NCI-H1694 treated with DMSO at 0.1 percent for 48 hours (cell line): ENCODE measurements at places on chromosomes 3 and 15.

DNA sequence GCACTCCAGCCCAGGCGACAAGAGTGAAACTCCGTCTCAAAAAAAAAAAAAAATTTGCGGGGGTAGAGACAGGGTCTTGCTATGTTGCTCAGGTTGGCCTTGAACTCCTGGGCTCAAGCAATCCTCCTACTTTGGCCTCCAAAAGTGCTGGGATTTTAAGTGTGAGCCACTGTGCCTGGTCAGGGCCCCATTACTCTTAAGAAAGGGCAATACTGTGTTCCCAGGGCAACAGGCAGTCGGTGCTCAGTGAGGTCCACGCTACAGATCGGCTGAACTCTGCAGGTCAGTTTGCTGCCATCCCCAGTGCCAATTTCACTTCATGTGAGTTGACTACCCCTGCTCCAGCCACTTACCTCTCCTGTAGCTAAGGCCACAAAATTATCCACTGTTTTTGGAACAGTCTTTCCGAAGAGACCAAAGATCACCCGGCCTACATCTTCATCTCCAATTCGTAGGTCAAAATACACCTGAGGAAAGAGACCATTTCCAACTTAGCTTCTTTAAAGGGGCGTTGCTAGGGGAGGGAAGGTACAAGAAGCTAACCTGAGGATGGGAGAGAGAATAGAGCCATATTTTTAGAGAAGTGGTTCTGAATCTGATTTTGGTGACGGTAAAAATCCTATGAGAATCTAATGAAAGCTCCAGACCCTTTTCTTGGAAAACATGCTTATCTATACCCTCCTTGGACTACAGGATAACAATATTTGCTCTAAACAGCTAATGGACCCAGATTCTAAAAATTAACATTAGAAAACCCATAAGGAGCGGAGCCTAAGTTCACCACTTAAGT, 939 bp downstream of the PPIB start:
- DNase-seq = no peak

- DNase-seq = peak; percentile 63
Observed at GRCh38 chr3:197942956-197943556, 6.9 kb upstream of the RPL35A start.

- no peak for DNase-seq
Observed at GRCh38 chr3:40852712-40853111, 328.0 kb downstream of the ZNF621 start.

- DNase-seq = no peak
Observed at GRCh38 chr3:171251835-171252234, 208.4 kb downstream of the TNIK start.

GRCh38 chr3:143150071-143150470, 30.5 kb downstream of the CHST2 start:
- DNase-seq = no peak

DNA sequence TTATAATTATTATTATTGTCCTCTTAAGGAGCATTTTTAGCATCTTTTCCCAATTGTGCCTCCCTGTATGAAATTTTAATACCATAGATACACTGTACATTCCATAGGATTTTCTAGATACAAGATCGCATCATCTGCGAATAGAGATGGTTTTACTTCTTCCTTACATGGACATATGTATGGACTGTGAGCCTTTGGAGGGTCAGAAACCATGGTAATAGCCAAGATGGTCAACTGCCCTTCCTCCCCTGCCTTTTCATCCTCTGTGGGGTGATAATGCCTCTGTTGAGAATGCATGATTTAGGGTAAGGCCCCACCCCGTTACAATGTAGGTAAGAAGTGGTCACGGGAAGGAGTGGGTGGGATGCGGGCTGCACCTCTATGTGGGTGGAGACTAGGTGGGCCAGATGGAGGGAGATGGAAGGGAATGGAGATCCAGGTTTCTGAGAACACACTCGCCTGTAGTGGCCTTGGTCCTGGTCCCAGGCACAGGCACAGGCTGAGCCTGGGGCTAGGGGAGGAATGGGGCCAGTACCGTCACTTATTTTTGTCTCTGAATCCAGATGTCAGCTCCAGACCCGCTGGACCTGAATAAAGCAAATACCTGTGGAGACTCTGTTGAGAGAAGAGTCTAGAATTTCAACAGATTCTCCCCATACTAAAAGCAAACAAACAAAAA, 31.7 kb downstream of the GOLGA6A start:
- no peak for DNase-seq

DNA sequence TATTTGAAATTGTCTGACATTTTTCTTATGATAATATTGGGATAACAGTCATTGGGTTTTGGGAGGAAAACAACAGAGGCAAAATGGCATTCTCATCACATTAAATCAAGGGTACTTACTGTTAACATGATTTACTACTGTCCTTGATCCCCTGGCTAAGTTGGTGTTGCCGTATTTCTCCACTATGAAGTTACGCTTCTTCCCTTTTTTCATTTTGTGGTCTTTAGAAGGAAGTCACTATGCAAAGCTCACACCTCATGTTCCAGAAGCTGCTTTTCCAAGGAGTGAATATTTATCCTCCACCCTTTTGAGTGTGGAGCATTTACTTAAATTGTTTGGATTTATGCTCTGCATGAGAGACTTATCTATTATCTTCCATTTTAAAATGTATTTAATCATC, 63.7 kb downstream of the ALCAM start:
- DNase-seq = no peak

- DNase-seq = no peak
Observed at GRCh38 chr15:50881121-50882048, 27.1 kb upstream of the AP4E1 start.

GRCh38 chr3:21028412-21028811, 722.6 kb downstream of the ZNF385D start:
- DNase-seq = no peak

DNA sequence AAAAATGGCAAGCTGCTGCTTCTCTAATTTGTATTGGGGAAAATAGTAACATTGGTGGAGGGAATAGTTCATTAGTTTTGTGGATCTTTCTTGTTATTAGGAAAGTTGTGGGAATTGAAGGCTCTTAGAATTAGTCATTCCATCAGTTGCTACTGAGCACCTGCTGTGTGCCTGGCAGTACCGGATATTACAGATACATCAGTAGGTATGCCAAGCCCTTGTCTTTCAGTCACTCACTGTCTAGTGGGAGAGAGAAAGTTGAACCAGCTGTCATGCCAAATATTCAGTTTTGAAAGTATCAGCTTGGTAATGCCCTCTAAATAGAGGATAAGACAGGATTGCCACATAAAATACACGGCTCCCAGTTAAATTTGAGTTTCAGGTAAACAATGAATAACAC, 32.5 kb downstream of the IGSF10 start:
- DNase-seq = no peak

DNA sequence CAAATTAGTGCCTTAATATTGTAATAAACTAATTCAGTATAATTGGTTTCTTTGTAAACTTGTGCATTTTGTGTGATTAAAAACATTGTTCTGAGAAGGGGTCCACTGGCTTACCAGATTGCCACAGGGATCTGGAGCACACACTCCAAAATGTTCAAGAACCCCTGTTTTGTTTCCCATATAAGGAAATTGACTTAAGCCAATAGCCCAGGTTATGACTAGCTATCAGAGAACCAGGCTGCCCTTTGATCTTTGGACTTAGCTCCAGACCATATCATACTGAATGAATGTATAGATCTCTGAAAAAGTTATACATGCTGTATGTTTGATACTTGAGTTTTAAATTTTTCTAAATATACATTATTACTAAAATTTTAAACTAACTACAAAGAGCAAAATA, 91.7 kb downstream of the NPTN start:
- DNase-seq = no peak

GRCh38 chr3:166986000-166986399, 394.1 kb downstream of the ZBBX start:
- no peak for DNase-seq

DNA sequence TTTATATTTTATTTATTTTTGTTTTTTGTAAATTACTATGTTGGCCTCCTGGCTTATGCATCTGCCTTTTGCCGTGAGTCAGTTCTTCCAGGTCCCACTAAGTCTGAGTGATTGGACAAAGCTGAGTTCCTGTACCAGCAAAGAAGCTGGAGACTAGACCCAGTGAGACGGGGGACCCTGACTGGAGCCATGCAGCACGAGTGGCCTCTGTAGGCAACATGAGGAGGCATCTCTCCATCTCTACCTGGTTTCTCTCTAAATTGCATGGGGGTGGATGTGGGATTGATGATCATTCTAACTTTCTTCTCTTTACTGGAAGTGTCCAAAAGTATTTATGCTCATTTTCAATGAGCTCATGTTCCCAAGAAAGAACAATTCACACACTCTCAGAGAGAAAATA, 155.3 kb upstream of the MRPL3 start:
- DNase-seq = no peak

DNA sequence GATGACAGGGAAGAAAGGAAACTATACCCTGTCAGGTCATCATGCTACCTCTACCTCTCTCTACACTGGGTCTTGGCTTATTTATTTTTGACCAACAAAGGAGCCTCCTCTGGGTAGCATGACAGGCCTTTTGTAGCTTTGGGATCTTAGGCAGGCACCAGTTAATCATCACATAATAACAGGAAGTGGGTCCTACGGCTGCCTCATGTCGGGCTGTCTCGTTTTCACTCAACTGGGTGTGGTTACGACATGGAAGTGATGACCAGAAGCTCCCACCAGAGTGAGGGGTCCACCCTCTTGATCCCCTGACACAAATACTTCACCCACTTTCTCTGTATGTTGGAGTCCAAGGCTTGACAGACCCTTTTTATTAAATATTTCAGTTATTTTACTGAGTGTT, 105.3 kb downstream of the CD47 start:
- DNase-seq = no peak

DNA sequence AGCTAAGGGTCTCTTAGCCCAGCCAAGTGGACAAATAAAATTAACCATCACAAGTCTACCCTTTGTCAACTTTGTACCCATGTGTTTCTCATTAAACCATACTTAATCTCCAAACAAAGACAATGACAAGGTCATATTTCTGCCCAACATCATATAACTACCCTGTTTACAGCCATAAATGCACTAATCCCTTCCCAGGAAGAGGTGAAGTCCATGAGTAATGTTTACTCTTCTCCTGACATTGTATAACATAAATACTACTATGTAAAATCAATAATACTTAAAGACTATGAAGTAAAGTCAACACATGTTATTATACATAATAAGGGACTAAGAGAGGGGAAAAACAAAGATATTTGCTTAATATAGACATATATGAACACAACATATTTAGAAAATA, 38.5 kb upstream of the FAN1 start:
- no peak for DNase-seq
